Esophagus squamous epithelium (tissue), 5 donors: ENCODE measurements at places on chromosomes 16 and 17.

- DNase-seq = no peak
Observed at GRCh38 chr16:69077251-69077650, 28.2 kb upstream of the HAS3 start.

- no peak for DNase-seq
Observed at GRCh38 chr16:68093816-68094613, 8.8 kb downstream of the NFATC3 start.

DNA sequence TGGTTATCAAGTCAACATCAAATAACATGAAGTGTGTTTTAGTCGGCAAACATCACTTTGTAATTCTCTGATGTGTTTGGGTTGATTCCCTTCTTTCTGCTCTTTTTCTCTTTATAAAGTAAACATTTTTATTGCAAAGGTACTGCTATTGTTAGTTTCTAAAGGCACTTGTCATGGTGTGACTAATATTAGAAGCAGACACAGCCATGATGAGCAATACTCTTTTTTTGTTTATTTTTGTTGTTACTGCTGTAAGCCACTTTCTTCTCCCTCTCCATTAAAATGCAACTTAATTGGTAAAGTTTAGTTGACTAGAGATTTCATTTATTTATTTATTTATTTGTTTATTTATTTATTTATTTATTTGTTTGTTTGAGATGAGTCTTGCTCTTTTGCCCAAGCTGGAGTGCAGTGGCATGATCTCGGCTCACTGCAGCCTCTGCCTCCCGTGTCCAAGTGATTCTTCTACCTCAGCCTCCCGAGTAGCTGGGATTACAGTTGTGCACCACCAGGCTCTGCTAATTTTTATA, 424.7 kb downstream of the WWOX start:
- DNase-seq = no peak

GRCh38 chr17:55342800-55343585, 78.2 kb downstream of the HLF start:
- DNase-seq = no peak

DNA sequence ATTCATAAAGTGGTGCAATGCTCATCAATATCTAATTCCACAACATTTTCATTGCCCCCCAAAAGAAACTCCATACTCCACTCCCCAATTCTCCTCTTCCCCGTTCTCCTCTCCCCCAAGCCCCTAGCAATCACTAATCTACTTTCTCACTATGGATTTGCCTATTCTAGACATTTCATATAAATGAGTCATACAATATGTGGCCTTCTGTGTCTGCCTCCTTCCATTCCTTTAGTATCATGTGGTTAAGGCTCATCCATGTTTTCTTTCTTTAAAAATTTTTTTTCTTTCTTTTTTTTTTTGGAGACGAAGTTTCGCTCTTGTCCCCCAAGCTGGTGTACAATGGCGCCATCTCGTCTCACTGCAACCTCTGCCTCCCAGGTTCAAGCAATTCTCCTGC, 56.3 kb upstream of the HAS3 start:
- DNase-seq = no peak

DNA sequence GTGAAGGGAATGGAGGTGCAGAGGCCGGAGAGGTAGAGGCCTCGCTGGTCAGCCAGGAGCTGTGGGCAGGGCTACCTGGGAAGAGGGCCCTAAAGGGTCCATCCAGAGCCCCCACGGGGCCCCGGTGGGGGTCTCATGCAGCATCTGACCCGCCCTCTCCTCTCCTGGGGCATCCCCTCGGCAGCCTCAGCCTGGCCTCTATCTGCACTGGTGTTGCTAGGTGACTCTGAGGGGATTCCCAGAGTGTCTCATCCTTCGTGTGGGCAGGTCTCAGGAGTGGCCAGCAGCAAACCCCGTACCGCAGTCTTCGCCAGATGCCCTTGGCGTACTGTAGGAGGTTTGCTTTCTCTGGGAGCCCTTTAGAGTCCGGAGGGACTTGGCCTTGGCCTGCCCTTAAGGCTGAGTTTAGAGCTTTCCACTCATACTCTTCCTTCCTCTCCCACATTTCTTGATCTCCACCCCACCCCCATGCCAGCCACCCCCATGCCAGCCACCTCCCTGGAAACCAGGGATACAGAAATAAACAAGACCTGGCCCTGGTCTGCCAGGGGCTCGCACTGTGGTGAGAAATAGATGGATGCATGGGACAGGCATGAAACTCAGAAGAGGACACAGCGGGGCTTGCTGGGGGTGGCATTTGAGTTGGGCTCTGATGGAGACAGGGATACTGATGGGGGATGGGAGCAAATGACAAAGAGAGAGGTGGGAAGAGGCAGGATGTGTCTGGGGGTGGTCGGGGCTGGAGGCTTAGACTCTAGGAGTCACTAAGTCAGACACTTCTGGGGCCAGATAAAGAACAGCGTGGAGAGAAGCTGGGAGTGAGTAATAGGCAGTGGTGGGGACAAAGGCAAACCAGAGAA, 9.9 kb downstream of the SLC5A10 start:
- DNase-seq = no peak

GRCh38 chr16:85733155-85733838, 17.6 kb downstream of the C16orf74 start:
- DNase-seq = no peak

DNA sequence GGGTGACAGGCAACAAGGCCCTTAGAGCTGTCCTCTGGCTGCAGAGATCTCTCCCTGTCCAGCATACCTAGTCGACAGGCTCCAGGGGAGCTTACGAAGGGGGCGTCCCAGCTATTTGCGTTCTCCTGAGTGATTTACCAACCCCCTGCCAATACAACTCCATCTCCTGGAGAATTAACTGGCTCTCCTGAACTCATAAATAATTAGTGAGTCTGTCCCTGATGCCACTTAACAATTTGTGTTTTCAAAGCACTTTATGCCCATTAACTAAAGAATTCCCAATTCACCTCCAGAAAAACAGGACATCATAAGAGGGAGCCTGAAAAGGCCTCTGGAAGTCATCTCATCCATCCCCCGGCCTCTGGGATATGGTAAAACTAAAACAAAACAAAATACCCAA, 26.7 kb downstream of the SDK2 start:
- no peak for DNase-seq

DNA sequence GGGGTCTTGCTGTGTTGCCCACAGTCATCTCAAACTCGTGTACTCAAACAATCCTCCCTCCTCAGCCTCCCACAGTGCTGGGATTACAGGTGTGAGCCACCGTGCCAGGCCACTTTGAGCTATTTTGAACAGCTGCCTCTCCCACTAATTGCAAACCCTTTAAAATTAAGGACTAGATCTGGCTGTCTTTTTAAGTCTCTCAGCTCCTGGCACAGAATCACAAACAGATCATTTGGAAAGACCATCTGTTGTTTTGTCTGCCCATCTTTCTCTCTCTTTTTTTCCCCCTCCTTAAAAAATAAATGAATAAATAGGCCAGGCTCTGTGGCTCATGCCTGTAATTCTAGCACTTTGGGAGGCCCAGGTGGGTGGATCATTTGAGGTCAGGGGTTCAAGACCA, 10.9 kb upstream of the STAT3 start:
- no peak for DNase-seq

DNA sequence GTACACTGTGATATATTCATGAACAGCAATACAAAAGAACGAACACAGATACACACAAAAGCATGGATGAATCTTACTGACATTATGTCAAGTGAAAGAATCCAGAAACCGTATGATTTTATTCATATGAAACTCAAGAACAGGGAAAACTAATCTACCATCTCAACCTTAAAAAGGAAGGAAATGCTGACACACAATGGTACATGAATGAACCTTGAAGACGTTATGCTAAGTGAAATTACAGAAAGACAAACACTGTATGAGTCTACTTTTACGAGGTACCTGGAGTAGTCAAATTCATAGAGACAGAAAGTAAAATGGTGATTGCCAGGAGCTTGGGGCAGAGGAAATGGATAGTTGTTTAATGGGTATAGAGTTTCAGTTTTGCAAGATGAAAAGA, 8.7 kb upstream of the PRKCB start:
- DNase-seq = no peak

DNA sequence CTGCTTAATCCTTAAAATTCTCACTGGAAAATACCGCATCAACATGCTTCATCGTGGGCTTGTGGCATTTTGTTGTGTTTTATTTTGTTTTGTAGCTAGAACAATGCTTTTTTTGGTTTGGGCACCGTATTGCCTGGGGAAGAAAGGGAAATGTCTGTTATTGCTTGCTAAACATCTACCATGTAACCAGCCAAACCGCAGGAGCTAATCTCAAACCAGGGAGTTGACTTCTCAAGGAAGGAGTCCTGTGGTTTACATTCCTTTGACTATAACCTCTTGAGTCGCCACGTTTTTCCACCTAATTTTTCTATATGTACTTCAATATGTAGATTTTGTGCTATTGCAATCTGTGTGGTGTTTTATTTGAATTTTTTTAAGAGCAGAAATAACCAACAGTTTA, 593.5 kb upstream of the SOX9 start:
- DNase-seq = no peak
